ENCODE measurements at places on chromosomes 13 and 19.
A peak's percentile ranks its signal among the peaks of the same experiment; 100 is the strongest.

DNA sequence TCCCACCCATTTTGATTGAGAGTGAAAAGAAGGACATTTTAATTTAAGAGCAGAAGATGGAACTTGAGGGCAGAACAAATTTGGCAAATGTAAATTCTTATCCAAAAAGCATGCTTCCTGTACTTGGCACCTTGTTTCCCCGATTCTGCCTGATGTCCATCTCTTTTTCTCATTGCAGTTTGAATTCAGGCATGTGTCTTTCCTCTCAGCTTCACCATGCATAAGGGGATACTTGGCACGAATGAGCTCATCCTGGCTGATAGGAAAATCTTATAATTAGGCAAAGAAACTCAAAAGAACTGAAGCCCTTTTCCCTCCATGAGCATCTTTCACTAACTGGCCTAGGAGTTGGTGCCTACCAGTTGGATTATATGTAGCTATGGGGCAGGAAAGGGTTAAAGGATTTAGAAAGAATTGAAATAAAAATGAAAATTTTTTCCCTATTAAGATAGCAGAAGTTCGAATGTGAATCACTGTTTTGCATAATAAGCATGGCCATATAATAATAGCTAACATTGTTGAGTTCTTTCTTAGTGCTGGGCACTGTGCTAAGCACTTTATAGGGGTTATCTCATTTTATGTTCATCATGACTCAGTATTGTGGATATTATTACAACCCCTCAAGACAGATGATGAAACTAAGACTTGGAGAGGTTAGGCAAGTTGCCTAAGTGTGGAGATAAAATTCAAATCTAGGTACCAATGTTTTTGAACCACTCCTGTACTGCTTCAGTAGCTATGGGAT lies 386.6 kb downstream of the KCNRG start:
- no peak for DNase-seq

DNA sequence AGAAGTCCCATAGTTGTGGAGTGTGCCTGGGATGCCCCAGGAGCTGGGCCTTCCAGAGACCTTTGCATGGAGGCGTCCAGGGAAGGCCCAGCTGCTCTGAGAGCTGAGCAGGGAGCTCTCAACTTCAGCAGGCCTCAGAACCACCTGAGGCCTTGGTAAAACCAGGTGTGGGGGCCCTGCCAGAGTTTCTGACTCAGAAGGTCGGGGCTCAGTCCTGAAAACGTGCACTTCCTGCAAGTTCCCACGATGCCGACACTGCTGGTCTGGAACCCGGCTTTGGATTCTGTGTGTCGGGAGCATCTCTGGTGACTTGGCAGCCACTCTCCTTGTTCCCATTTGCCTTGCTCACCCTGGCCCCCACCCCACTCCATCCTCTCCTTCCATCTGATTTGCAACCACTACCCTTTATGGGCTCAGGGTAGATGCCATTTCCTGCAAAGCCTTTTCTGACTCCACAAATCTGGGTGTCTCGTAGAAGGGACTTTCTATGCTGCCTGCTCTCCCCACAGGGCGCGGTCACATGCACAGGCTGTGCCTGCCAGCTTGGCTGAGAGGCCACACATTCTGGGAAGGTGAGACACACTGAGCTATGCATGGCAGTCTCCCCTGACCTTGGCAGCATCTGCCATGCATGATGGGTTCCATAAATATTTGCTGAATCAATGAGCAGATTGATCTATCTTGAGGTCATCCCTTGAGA lies 244.7 kb downstream of the COL4A1 start:
- DNase-seq: no peak

- DNase-seq: no peak
Observed at GRCh38 chr19:39181500-39182173, 15.1 kb upstream of the NCCRP1 start.

- no peak for DNase-seq
Observed at GRCh38 chr19:58558066-58558622, at the start of gene UBE2M. Gene UBE2M (minus strand): TSS chr19:58558611. CDS start chr19:58558381, 230 bp downstream.

DNA sequence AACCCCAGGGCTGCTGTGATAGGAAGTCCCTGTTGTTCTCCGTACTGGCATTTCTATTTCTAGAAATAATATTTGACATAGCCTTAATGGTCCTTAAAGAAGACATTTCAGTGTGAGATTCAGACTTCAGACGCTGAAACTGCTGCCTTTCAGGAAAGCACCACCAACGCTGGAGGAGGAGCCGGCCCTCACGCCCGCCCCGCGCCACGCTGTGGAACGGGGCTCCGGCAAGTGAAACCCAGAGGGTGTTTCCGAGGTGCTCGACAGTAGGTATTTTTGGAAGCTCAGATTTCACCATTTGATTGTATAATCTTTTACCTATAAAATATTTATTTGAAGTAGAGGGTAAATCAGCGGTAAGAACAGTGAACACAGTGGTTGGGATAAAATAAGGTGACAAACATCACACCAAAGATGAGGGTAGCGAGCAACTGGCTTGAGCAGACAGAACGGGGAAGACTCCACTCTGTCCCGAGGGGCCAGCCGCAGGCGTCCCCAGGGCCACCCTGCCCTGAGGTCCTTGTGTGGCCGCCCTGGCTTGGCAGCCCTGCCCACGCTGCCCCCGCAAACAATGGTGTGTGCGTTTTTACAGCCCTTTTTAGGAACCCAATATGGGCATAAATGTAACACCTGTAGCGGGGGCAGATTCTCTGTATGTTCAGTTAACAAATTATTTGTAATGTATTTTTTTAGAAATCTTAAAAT lies 85.6 kb upstream of the MCF2L start:
- no peak for DNase-seq

DNA sequence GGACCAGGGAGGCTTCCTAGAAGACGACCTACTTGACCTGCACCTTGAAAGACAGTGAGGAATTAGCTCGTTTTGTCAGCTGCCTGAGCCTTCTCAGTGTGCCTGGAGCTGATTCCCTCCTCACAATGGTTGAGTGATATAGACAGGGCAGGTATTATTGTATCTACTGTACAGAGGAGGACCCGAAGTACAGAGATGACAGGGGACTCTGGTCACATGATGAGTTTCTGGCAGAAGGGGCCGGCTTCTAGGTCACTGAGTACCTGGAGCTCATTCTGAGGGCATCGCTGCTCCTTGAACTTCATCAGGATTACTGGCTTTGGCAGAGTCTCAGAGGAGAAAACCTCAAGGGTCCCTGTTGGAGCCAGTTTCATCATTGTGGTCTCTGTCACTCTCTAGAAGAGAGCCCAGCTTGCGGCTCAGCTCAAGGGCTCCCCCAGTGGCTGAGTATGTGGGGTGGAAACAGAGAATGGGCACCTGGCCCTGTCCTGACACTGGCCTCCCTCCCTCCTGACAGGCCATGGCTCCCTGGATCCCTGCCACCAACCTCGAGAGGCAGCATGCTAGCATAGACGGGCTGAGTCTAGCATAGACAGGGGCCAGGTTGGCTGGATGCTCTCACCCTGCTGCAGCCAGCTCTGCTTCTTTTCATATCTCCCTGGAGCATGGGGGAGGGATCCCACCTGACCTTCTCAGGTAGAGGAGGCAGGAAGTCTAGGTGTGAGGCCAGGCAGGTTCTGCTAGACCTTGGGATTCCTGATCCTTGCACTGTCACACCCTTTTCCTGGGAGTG lies 38.7 kb downstream of the NFIX start:
- DNase-seq: peak; percentile 71

DNA sequence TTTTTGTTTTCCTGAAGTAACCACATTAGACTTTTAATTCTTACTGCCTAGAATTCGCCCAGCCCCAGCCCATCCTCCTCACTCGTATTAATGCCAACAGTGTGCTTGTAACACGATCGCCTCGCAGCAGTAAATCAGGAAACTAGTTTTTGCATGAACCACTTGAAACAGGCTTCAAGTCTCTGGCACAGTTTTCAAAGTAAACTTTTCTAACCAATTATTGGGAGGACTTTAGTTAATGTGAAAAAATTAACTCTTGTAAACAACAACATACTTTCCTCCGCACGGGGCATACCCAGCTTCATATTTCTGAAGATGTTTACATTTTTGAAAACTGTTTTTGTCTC lies 39.2 kb downstream of the TNFRSF19 start:
- no peak for DNase-seq

- no peak for DNase-seq
Observed at GRCh38 chr19:51702103-51702824, 9.1 kb downstream of the SPACA6 start.

GRCh38 chr19:4329858-4330257 lies 8.8 kb downstream of the STAP2 start:
- DNase-seq: no peak

- peak; percentile 60 for DNase-seq
Observed at GRCh38 chr13:25180775-25181537, 8.9 kb upstream of the AMER2 start.

GRCh38 chr13:99282264-99283231 lies 24.4 kb upstream of the GPR18 start:
- DNase-seq: no peak

DNA sequence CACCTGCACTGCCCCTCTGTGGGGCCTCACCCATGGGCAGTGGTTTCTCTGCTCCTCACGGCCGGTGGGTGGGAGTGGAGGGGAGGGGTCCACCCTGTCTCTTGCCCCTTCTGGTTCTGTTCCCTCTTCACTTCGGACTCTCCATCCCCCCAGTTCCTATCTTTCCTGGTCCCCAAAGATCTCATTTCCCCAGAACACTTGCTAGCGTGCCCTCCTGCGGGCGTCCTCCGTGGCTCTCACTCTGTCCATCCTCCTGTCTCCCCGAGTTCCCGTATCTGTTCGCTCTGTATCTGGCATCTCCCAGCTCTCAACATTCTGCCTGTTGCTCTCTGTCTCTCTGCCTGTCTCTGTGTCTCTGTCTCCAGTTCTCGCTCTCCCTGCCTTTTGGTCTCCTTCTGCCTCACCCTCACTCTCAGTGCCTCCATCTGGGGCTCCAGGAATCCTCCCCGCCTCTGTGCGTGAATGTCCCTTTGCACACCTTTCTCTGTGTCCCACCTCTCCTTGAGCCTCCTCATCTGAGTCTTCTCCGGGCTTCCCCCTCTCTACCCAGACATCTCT lies 363 bp downstream of the SPIB start:
- DNase-seq: no peak

DNA sequence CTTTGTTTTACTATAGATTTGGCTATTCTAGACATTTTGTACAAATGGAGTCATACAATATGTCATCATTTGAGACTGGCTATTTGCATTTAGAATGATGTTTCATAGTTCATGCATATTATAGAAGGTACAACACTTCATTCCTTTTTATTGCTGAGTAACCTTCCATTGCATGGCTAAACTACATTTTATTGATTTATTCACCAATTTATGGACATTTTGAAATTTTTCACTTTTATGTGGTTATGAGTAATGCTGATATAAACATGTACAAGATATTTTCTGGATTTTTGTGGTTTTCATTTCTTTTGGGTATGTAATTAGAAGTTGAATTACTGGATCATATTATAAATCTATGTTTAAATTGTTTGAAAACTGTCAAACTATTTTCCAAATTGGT lies 710.3 kb upstream of the SLITRK5 start:
- DNase-seq: no peak

DNA sequence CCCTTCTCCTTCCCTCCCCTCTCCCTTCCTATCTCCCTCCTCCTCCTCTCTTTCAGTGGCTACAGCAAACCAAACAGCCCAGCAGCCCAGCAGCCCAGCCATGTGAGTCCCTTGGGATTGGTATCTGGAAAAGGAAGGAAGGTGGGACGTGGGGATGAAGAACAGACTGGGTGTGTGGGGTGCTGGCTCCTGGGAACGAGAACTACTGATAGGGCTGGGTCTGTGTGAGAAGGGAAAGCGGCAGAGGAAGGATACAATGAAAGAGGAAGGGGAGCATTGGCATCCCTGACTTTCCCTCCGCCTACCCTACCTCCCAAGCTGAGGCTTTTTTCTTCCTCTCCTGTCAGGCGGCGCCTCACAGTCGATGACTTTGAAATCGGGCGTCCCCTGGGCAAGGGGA lies 863 bp downstream of the AURKC start:
- no peak for DNase-seq

- DNase-seq: no peak
Observed at GRCh38 chr13:30818323-30818960, 83.1 kb downstream of the ALOX5AP start.

DNA sequence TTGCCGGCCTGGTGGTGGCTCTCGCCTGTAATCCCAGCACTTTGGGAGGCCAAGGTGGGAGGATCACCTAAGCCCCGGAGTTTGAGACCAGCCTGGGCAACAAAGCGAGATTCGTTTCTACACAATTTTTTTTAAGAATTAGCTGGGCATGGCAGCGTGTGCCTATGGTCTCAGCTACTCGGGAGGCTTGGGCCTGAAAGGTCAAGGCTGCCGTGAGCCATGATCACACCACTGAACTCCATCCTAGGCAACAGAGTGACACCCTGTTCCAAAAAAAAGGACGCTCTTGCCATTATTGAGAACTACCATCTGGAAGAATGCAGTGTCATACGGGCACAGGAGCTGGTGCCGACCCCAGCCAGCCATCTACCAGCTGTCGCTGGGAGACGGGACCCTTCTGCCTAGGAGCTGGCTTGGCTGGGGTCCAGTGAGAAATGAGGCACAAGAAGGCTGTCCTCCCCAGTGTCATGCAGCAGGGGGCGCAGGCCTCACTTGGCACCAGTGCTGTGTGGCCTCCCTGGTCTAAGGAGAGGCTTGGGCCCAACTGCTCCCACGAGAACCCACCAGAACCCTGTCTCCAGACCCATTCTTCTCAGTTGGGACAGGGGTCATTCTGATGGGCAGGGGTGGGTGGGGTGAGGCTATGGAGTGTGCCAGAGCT lies 12.2 kb upstream of the RELB start:
- DNase-seq: peak; percentile 88

DNA sequence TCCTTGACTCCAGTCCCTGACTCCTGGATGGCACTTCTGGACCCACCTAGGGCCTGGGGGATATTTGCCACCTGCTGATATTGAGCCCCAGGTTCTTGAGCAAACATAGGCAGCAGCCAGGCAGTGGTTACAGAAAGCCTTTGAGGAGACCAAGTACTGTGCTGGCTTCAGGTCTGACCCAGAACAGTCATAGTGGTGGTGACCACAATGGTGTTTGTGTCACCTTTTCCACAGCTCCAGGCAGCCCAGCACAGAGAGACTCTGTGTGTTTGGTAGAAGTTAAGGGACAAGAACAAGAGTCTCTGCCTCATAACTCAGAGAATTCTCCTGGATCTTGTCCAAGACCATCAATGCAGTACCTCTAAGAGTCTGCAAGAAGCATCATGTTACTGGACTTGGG lies 14.6 kb upstream of the CLC start:
- DNase-seq: no peak

GRCh38 chr19:12944104-12944674 lies 1.5 kb upstream of the RAD23A start:
- no peak for DNase-seq

DNA sequence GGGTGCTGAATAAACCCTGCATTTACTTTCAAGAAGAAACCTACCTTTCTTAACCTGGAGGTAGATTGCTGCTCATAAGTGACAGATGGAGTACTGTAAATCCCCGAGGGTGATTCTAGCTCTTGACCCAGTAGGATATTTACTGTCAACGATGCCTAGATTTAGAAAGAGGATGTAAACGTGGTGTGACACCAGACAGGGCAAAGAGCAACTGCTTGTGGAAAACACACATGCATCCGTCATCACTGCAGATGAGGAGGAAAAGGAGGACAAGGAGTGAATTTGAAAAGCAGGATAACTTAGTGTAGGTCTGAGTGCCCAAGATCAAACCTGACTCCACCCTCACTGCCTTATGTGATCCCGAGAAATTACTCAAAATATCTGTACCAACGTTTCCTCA lies 9.8 kb upstream of the CLN5 start:
- no peak for DNase-seq

- DNase-seq: no peak
Observed at GRCh38 chr13:21594715-21595545, 9.0 kb downstream of the MICU2 start.

- no peak for DNase-seq
Observed at GRCh38 chr19:38021352-38021751, 114.3 kb downstream of the SIPA1L3 start.

Data from GM13977 (cell line).